ENCODE measurements at places on chromosomes 7 and 10. TPM values are rescaled to one million over a fixed set of nuclear protein-coding genes. Genes with fewer than 3 reads are reported as not detected.

SUGCT gene
- 1.3 TPM for total RNA-seq

ZNF503 gene
- total RNA-seq, result 0.07 TPM

GRCh38 chr10:92419740-92420545 is 129.0 kb downstream of the MARCHF5 start:
- no peaks in the 10 kb centered on the region for H3K36me3 ChIP-seq
- H3K27ac ChIP-seq, result no peak overlapping the region
- DNase-seq, result no peak
- no peaks in the 10 kb centered on the region for H3K4me1 ChIP-seq

- no peak overlapping the region for H3K27ac ChIP-seq
- H3K36me3 ChIP-seq, result no peaks in the 10 kb centered on the region
- no peak overlapping the region for H3K4me3 ChIP-seq
- DNase-seq, result no peak
- no peaks in the 10 kb centered on the region for H3K27me3 ChIP-seq
Measured at GRCh38 chr10:77230194-77230593, 407.4 kb downstream of the KCNMA1 start.

POMZP3 gene
- 19.0 TPM for total RNA-seq

AGR2 gene
- not detected for total RNA-seq

Measured in CD8-positive, alpha-beta memory T cell (primary cell).